Activated CD4-positive, alpha-beta T cell treated with anti-CD3 and anti-CD28 coated beads, Interleukin-2, amount 10 ng/mL, durations not matched to agents 24 days and 14 days (primary cell): ENCODE measurements at places on chromosomes 4 and X. TPM values are rescaled to one million over a fixed set of nuclear protein-coding genes. Genes with fewer than 3 reads are reported as not detected.

PAK3 gene
- total RNA-seq, result 0.07 and 0.30 TPM in 2 replicates

CITED1 gene
- not detected in 2 replicates for total RNA-seq

PCDH10 gene
- 0.07 TPM in 1 of 2 replicates, not detected in the other for total RNA-seq

SLC9B2 gene
- total RNA-seq, result 37.6 and 39.7 TPM in 2 replicates

GLOD5 gene
- total RNA-seq, result not detected in 2 replicates

SPIN4 gene
- total RNA-seq, result 4.9 and 5.3 TPM in 2 replicates

CD38 gene
- total RNA-seq, result 89.6 and 103 TPM in 2 replicates

SYN1 gene
- total RNA-seq, result 0.49 and 0.54 TPM in 2 replicates

CHRNA9 gene
- not detected in 2 replicates for total RNA-seq

SPANXA1 gene
- not detected in 2 replicates for total RNA-seq

PDE5A gene
- 0.09 TPM in 1 of 2 replicates, not detected in the other for total RNA-seq

DKK2 gene
- not detected in 2 replicates for total RNA-seq

MAD2L1 gene
- total RNA-seq, result 69.2 and 75.3 TPM in 2 replicates

VCX2 gene
- total RNA-seq, result not detected in 2 replicates

SPARCL1 gene
- not detected in 2 replicates for total RNA-seq

IKBKG gene
- total RNA-seq, result 37.7 and 38.8 TPM in 2 replicates

ARFIP1 gene
- 13.0 and 14.6 TPM in 2 replicates for total RNA-seq

RASGEF1B gene
- total RNA-seq, result 3.9 and 5.5 TPM in 2 replicates

NSG1 gene
- 0.09 and 0.44 TPM in 2 replicates for total RNA-seq

PCYT1B gene
- total RNA-seq, result 0.05 and 0.14 TPM in 2 replicates

STOX2 gene
- not detected in 2 replicates for total RNA-seq

EFNB1 gene
- total RNA-seq, result 6.3 and 7.1 TPM in 2 replicates

GAGE12F gene
- total RNA-seq, result not detected in 2 replicates

STBD1 gene
- total RNA-seq, result 0.14 and 0.35 TPM in 2 replicates

CTAG1B gene
- total RNA-seq, result not detected in 2 replicates

COX7B2 gene
- not detected in 2 replicates for total RNA-seq

CYLC1 gene
- total RNA-seq, result not detected in 2 replicates

COX7B gene
- total RNA-seq, result 281 and 301 TPM in 2 replicates
